ENCODE measurements at places on chromosomes 11 and 22.

GRCh38 chr11:46601129-46601528, 7.3 kb upstream of the AMBRA1 start:
- no peak for DNase-seq

DNA sequence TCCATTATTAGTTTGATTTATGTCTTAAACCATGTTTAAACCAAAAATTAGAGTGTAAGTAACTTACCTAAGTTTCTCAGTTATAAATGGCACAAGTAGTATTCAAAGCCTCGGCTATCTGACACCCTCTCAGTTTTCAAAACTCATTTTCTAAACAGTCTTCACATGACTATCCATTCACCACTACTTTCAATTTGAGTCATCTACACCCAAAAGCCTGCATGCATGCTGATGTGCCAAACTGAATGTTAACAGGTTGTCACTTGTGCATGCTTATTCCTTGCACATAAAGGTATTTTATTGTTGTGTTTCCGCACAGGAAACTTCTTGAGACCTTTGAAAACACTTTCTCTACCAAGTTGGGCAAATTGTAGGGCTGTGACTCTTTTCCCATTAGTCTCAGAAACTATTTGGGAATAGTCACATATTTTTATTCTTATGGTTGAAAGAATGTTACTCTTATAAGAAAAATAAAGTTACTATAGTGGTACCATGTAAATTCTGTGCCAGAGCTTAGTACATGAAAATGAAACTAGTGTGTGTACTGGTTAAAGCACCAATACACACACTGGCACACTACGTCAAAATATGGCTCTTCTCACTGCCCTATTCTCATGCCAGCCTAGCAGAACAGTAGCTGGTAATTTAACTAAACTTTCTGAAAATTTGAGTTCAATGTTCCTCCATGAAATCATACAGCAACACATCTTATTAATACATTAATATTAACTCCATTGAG, 2.2 kb upstream of the OR51E2 start:
- no peak for DNase-seq

GRCh38 chr11:95924414-95924760, 480 bp upstream of the MTMR2 start:
- no peak for DNase-seq

GRCh38 chr11:40241524-40242051, 1217.9 kb downstream of the LRRC4C start:
- DNase-seq, result no peak

DNA sequence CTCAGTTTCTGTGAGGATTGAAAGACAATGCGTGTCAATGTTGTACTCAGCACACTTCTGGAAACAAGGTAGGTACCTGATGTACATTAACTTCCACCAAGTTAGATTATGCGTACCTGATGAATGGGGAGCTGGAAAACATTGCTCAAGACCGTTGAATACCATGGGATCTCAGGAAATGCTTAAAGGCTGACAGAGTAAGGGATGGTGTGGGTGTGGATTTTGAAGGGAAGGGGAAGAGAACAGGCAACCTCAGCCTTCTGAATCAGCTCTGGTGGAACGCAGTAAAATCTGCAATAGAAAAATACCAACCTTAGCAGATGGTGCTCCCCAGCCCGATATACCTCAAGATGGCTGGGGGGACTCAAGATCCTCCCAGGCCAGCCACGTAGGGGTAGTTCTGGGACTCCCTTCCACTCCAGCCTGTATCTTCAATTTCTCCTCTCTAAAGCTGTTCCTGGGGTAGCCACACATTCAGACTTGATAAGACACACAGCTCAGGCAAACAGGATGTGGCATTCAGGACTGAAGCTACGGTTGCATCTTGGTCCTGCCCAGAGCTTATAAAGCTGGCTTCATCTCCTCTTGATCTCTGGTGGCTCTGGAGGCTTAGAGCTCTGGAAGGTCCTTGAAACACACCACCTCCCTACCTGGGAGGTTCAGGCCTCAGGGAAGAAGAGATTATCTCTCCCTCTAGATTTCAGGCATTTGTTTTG, 111.8 kb downstream of the CTNND1 start:
- no peak for DNase-seq

- no peak for DNase-seq
Observed at GRCh38 chr11:130846606-130847005, 69.7 kb downstream of the SNX19 start.

- DNase-seq, result no peak
Observed at GRCh38 chr11:81970886-81971285, 762.8 kb downstream of the FAM181B start.

- DNase-seq, result no peak
Observed at GRCh38 chr22:48359613-48359965, 1468.1 kb downstream of the BRD1 start.

GRCh38 chr22:47095395-47096122, 333.1 kb downstream of the TBC1D22A start:
- DNase-seq, result no peak

GRCh38 chr11:72684236-72684912, 10.2 kb upstream of the PDE2A start:
- DNase-seq, result no peak

DNA sequence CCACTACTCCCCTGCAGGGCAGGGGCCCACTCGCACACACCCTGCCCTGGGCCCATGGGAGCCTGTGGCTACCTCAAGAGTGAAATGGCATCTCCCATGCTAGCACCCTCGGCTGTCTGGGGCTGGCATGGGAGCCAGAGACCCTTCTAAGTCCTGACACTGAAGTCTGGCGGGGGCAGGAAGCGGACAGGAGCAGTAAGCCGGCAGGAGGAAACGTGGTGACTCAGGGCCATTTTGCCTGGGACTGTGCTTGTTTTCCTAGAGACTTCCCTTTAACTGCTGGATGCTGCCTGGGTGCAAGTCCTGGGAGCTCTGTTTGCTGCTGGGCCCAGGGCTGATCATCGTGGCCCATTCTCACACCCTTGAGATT, 16.8 kb downstream of the RELT start:
- no peak for DNase-seq

DNA sequence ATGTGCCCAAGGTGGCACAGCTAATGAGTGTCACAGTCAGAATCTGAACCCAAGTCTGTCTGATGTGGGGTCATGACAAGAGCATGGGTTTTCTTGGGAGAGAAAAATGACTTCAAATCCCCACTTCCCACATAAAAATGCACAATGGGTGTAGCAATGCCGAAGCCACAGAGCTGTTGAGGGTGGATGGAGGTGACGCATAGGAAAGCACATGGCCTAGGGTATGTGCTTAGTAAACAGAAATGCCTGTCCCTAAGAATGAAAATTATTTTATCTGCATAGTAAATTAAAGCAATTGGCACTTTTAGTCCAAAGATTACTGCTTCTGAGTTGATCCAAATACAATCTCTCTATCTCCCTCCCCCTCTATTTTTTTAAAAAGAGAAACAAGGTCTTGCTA, 10.9 kb downstream of the MICAL3 start:
- DNase-seq, result no peak

GRCh38 chr11:11456866-11457265, 103.8 kb upstream of the CSNK2A3 start:
- DNase-seq, result no peak

- DNase-seq, result no peak
Observed at GRCh38 chr22:21682385-21683175, 16.8 kb downstream of the PPIL2 start.

DNA sequence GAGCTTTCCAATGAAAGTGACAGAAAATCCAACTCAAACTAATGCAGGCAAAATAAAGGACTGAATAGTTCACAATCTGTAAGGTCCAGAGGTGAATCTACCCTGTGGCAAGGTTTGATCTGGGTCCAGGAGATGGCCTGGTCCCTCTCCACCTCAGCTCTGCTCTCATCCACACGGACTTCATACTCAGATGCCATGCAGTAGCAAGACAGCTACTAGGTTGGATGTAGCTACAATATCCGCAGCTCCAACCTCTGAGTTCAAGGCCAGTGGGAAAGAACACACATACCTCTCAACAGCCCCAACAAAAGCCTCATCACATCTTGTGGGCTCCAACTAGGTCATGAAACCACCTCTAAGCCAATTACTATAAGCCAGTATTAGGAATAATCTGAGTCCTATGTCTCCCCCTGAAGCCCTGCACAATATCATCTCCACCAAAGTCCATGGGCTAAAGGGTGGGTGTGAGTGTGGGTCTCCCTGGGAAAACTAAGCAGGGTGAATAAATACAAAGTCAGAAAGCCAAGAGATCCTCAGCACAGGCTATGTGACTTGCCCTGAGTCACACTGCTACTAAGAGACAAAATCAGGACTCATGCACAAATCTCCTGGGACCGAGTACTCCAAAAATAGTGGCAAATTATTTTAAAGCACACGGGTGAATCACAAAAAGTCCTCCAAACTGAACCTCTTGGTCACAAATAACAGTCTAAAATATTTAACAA, 78.8 kb downstream of the LARGE1 start:
- DNase-seq, result no peak

DNA sequence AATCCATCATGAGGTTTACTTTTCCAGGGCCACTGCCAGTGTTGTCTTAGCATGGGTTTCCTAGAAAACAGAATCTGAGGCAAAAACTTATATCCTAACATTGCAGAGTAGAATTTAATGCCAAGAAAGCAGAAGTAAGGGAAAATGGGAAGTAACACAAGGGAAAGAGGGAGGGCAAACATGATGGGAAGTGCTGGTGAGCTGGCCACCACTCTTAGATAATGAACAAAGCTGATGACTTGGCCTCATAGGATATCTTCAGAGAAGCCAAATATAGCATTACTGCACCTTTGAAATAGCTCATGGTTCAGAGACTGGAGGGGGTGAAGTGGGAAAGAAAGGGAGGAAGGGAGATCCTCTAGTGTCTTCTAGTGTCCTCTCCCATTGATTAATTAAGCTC, 24.8 kb upstream of the CALCB start:
- no peak for DNase-seq

GRCh38 chr11:2189938-2190656, 18.5 kb upstream of the TH start:
- DNase-seq, result no peak

DNA sequence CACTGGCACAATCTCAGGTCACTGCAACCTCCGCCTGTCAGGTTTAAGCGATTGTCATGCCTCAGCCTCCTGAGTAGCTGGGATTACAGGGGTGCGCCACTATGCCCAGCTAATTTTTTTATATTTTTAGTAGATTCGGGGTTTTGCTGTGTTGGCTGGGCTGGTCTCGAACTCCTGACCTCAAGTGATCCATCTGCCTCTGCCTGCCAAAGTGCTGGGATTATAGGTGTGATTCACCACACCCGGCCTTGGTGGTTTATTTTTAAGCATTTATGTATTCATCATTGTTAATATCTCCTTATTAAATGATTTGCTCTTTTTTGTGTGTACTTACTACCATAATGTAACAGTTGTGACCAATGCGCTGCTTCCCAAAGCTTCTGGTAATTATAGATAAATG, 171.7 kb downstream of the DDX10 start:
- DNase-seq, result no peak

GRCh38 chr22:20565079-20565734, 57.8 kb downstream of the MED15 start:
- no peak for DNase-seq

GRCh38 chr11:19617696-19618523, 94.7 kb upstream of the NAV2 start:
- no peak for DNase-seq

- DNase-seq, result no peak
Observed at GRCh38 chr11:120306519-120307242, 18.4 kb upstream of the TLCD5 start.

DNA sequence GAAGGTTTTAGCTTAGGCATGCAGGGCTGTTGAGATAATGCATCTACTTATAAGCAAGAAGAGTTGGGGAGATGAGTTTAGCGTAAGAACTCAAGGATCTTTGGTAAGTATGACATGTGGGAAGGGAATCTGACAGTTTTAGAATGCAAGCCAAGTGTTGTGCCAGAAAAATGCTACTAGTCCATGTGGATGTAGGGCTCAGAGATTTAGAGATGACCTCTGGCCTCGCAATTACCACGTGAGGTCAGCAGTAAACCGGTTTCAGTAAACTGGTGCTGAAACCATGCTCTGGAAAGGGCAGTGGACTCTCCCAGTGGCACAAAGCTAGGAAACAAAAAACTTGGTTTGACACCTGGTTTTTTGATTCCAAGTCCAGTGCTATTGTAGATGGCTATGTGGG, 18.9 kb downstream of the MRPL16 start:
- no peak for DNase-seq

GRCh38 chr11:119671561-119672015, 57.4 kb downstream of the NECTIN1 start:
- DNase-seq, result no peak

GRCh38 chr11:43581370-43582023, 99.0 kb upstream of the HSD17B12 start:
- DNase-seq, result no peak

DNA sequence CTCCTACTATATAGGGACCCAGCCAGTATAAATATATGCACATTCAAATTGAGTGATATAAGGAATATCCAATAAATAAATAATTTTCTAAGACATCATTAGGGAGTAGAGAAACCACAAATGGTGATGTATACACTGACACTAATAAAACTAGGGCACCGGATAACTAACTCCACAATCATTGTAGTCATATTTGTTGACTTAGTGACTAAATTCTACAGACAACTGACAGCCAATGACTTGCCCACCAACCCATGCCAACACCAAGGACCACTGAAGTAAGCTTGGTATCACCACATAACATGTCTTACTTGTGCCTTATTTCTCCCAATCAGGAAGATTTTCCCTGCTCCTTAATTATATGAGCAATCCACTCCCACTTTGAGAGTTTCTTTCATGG, 139.6 kb upstream of the TRPC6 start:
- no peak for DNase-seq

- DNase-seq, result no peak
Observed at GRCh38 chr11:88541006-88541405, 203.5 kb upstream of the CTSC start.
